Left ventricle myocardium superior (tissue), 1 donor: ENCODE measurements at places on chromosomes 1 and 21.

DNA sequence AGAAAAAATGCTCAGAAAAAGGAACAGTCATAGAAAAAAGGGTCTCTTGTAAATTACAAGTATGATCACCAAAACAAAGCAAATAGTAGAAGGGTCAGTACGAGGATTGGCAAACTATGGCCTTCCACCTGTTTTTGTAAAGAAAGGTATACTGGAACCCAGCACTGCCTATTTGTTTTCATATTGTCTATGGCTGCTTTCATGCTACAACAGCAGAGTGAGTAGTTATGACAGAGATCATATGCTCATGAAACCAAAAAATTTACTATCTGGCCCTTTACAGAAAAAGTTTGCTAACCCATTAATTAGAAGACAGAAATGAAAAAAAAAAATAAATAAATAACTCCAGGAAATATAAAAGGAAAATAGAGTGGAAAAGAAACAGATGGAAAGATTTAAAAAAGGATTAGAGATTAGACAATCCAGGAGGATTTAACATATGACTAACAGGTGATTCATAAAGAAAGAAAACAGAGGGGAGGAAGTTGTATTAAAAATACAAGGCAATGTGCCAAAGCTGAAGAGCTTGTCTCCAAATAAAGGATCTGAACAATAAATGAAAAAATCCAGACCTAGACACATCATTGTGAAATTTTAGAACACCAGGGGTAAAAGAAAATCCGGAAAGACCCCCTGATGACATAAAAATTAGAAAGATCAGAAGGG, 108.5 kb upstream of the SERTAD4 start:
- DNase-seq: no peak

DNA sequence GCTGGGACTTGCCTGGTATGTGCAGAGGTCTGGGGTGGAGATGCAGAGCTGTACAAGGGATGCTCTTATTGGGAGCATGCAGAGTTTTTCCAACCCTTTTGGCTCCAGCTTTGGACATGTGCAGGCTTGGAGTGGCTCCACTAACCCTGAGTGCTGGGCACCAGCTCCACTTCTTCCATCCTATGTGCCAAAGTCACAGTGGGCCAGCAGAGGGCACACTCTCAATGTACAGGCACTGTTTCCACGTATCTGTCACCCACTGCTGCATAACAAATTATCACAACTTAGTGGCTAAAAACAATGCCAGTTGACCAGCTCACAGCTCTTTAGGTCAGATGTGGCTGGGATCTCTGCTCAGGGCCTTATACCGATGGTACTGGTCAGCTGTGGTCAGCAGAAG, 631.8 kb downstream of the AJAP1 start:
- DNase-seq: no peak

- no peak for DNase-seq
Measured at GRCh38 chr1:39082811-39083576, 56.8 kb downstream of the NDUFS5 start.

DNA sequence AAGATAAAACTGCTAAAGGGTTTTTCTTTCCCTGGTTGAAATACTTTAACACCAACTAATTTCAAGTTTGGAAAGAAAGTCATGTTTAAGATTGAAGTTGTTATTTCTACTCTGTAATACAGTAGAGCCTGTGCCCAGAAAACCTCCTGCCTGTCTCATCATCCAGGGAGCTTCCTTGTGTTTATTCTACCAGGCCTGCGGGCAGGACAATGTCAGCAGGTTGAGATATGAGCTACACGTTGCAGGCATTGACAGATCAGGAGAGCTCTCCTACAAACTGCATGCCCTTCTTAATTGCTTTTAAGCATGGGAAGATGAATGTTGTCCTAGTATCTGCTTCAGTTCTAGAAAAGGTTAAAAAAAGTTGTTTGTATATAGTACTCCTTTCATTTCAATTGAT, 43.1 kb upstream of the CTBS start:
- no peak for DNase-seq

GRCh38 chr1:19373211-19374082, 61.3 kb downstream of the SLC66A1 start:
- DNase-seq: no peak

- no peak for DNase-seq
Measured at GRCh38 chr1:222539951-222540597, 7.8 kb downstream of the HHIPL2 start.

DNA sequence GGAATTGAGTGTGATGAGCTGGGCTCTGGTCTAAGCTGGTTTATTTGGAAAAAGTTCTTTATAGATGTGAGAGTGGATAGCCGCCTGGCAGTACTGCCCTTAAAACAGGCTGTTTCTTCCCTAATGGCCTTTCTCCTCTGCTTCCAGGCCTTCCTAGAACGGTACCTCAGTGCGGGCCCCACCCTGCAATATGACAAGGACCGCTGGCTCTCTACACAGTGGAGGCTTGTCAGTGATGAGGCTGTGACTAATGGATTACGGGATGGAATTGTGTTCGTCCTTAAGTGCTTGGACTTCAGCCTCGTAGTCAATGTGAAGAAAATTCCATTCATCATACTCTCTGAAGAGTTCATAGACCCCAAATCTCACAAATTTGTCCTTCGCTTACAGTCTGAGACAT, 49.2 kb downstream of the VANGL1 start:
- no peak for DNase-seq
